ENCODE measurements at places on chromosomes 13 and 19.

- DNase-seq = no peak
Measured at GRCh38 chr19:2923510-2923909, 21.3 kb downstream of the ZNF77 start.

DNA sequence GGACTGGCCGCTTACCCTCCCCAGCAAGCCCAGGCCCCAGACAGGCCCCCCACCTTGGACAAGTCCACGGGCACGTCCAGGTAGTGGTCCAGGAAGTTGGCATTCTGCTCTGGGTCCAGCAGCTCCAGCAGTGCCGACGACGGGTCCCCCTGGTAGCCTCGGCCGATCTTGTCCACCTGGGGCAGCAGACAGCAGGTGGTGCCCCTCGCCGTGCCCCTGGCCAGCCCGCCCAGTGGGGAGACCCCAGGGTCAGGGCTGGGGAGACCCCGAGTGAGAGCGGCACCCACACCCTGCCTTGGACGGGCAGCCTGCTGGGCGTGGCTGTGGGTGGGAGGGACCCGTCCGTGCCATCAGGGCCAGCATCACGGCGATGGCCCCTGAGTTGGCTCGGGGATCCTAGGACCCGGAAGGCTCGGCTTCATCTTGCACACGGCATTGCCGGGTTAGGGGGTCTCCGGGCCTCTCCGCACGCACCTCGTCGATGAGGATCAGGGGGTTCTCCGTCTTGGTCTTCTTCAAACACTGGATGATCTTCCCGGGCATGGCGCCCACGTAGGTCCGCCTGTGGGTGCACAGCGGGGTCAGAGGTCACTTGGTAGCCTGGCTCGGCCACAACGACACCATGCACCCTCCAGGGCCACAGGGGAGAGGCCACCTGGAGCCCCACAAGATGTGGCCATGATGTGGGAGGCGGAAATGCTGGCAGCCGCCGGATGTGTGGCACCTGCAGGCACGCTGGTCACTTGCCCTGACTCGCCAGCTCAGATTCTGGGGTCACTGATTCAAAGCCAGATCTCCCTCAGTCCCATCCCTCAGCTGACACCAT is 6.3 kb downstream of the RPL36 start:
- no peak for DNase-seq

DNA sequence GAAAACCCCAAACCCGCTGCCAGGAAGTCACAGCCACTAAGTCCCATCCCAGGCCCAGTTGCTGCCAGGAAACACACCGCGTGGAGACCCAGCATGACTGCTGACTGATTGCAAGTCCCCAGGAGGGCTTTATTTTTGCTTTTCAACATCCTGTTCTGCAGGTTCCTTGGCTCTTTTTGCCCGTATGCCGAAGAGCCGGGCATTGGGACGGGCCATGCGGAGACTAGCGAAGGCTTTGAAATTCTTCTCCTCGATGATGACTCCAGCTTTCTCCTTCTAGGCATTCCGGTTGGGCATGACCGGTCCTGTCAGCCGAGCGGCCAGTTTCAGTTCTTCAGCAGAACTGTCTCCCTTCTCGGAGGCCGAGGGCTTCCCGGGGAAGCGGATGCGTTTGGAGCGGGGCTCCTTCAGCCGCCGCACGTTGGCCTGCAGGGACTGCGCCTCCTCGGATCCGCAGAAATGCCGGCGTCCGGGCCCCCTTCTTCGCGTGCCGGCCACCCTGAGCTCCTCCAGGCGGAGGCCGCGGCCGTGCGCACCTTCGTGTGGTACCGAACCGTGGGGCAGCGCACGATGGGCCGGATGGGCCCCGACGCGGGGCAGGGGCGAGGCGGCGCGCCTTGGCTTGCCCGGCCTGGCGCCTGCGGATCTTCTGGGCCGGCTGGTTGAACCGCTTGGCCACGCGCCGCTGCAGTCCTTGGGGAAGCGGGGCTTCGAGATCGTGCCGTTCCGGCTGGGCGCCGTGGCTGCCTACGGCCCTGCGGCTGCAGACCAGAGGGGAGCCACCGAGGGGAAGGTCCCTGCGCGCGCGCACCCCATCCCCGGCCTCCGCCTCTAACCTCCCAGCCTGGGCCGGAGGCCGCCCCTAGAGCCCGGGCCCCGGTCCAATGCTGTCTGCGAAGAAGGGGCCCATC is 15.2 kb downstream of the ZSCAN5C start:
- DNase-seq = no peak

DNA sequence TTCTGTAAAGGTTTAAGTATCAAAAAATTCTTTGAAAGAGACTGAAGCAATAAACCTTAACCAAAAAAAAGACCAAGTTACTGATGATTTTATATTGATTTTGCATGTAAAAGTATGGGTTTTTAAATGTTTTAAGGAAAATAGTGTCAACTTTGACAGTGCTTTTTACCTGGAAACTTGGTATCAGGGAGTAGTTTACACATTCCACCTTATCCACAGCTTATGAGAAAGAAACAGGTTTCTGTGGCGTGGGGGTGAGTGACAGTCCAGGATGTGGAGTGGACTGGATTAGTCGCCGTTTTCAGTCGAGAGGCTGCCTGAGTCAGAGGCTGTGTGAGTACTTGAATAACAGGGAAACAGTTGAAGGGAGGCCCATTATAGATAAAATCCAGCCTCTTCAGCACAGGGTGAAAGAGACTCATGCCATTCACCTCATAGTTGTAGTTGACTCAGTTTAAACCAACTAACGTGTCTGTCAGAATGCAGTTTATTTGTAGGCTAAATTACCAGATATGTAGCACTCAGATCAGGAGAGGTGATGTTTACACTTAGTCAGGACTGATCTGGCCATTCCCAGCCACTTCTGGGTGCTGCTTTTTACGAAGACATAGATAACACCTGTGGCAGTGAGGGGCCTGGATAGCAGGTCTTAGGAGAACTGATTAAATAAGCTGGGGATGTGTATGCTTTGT is 595 bp upstream of the GPR183 start:
- DNase-seq = peak; percentile 89

DNA sequence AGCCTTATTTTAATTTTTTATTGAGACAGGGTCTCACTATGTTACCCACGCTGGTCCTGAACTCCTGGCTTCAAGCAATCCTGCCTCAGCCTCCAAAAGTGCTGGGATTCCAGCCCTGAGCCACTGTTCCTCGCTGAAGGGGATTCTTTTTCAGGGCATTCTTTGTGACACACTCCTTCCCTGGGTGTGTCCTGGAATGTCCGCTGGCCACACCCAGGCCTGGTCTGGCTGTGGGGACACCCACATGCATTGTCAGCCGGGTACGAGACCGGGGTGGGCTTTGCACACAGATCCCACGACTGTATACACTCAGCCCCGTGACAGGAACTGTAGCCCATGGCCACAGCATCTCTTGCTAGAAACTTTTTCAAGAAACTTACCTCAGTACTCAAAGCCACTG is 34.4 kb upstream of the GATAD2A start:
- DNase-seq = no peak

DNA sequence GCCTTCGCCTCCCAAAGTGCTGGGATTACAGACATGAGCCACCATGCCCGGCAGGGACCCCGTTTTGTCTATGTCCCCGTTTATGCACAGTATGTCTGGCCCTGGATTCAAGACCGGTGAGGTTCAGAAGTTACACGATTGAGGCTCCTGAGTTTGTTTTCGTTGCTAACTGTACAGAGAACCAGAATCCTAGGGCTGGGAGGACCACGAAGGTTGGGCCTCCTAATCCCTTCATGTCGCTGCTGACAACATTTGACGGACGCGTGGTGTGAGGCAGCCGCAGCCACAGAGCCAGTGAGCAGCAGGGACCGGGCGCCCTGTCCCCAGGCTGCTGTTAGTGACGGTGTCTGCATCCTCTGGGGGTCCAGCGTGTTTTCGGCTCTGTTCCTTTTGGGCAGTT is 91.4 kb downstream of the ATP11A start:
- DNase-seq = no peak

- DNase-seq = no peak
Measured at GRCh38 chr13:73901324-73902068, 232.7 kb downstream of the KLF12 start.
